ENCODE measurements at places on chromosomes 11 and 22.
A peak's percentile ranks its signal among the peaks of the same experiment; 100 is the strongest.

GRCh38 chr11:16367252-16367651 lies 10.9 kb upstream of the SOX6 start:
- no peak for DNase-seq

DNA sequence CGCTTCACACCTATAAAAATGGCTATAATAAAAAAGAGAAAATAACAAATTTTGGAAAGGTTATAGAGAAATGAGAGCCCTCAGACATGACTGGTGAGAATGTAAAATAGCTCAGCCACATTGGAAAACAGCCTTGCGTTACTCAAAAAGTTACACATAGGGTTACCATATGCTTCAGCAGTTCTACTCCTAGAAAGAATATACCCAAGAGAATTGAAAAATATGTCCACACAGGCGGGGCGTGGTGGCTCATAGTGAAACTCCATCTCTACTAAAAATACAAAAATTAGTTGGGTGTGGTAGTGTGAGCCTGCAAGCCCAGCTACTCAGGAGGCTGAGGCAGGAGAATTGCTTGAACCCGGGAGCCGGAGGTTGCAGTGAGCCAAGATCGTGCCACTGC lies 7.6 kb upstream of the JHY start:
- DNase-seq: no peak

DNA sequence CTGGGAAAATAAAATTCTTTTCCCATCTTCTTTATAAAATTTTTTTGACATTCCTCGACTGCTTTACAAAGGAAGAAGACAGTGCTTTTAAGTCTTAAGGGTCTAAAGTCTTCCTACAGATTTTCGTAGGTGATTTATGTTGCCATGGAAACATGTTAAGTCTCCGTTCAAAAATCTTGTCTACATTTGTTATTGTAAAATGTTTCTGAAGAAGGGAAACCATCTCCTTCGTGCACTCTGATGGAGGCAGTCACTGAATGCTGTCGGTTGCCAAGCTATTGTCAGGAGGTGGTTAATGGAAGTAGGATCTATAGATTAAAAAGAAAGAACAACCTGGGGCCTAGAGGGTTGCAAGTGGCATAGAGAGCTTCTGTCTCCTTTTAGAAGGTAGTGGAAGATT lies 52.6 kb downstream of the MAP6 start:
- DNase-seq: no peak

- DNase-seq: no peak
Measured at GRCh38 chr11:27481992-27482391, 9.4 kb upstream of the LGR4 start.

GRCh38 chr11:8768625-8769333 lies 86.2 kb downstream of the RPL27A start:
- DNase-seq: no peak

DNA sequence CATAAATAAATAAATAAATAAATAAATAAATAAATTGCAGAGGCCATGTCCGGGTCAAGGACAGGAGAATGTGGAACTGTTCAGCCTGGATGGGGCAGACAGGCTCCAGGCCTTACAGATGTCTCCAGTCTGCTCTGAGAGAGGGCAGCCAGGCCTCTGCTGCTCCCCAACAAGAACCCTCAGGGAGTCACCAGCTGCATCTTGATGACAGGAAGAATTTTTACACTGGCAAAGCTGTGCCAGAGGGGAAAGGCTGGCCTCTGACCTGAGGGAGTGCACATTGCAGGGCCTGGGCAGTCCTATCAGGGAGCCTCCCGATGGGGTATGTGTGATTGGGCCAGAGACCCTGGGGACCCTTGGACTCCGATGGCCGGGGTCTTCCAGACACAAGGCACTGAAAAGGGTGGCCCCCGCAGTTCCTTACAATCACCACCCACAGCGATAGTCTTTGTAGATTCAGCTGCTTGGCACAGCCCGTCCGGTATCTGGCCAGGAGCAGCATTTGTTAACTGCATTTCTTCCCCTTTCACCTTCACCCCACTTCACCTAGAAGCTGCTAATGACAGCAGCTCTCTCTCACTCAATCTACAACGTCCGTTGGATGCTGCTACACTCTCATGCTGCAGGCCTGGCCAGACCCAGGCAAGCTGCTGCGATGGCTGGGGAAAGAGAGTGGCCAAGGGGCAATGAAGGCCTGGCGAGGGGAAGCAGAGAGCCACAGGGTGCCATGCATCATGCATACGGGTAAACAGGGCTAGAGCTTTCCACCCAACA lies 8.1 kb downstream of the MOGAT2 start:
- DNase-seq: no peak

GRCh38 chr22:22978637-22979036 lies 91.0 kb downstream of the IGLL5 start:
- DNase-seq: no peak

GRCh38 chr22:40628354-40629042 lies 8.0 kb downstream of the MRTFA start:
- DNase-seq: no peak

DNA sequence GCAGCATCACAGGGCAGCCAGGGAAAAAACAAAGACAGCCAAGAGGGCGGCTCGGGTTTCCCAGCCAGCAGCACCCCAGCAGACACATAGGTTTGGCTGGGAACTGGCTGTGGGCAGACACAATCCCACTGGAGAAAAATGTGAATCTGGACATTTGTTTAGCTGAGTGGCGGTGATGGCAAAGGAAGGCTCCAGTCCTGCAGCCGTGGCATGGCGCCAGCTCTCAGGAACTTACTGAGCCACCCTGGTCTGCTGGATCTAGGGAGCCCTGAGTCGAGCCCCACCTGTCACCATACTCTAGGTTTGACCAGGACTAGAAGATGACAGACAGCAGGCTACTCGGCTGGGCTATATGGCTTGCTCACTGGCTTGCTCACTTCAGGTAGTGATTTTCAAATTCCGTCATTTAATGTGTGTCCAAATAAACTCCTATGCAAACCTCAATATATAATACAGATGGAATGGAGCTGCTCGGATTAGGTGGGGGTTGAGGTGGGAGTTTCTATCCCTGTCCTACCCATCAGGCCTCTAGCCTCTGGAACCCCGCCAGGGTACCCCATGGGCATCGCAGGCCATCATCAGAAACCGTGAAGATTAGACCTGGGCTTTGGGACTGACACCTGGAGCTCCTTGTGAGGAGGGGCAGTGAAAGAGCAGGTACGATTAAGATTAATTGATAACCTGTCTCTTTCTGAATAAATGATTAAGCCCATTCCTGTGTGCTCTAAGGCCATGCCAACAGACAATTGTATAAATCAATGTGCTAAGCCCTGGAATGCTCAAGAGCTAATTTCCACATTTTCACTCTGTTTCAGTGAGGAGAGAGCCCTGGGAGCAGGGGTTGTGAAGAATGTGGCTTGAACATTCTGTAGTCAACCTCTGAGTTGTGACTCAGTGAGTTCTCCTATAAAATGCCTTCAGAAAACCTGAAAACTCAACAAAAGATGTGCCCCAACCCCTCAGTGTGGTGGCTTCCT lies 42.5 kb downstream of the GALNT18 start:
- DNase-seq: no peak

- DNase-seq: no peak
Measured at GRCh38 chr11:73130181-73130580, 11.9 kb downstream of the FCHSD2 start.

- no peak for DNase-seq
Measured at GRCh38 chr11:40302669-40303068, 1156.8 kb downstream of the LRRC4C start.

DNA sequence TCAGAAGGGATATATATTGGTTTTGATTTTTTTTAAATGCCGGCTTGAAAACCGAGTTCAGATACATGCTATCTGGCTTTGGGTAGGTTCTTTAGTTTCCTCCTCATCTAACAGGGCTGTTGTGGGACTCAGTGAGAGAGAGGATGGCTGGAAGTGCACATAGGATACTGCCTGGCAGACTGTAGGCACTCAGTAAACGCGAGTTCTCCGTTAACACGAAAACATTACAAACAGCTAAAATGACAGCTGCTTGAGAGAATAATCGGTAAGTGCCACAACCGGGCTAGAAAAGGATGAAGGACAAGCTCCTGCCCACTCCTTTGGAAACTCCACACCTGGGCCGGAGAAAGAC lies 369 bp downstream of the XRRA1 start:
- DNase-seq: no peak

DNA sequence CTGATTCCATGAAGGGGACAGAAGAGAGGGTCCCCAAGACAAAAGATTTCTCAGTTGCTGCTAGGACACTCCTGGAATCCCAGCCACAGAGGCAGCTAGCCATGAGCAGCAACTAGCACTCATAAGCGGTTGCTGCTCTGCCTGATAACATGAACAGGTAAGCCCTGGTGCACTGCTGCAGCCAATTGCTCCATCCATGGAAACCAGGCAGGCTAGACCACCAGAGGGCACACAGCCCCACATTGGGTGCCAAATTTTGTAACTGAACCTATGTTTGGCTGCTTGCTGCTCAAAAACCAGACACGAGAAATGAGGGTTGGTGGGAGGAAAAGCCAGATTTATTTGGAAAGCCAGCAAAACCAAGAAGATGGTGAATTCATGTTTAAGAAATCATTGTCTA lies 21.9 kb upstream of the QSER1 start:
- DNase-seq: peak; percentile 35

- no peak for DNase-seq
Measured at GRCh38 chr22:50338860-50339462, 4.2 kb upstream of the PPP6R2 start.

GRCh38 chr11:12086271-12087074 lies 23.9 kb upstream of the MICAL2 start:
- DNase-seq: no peak

DNA sequence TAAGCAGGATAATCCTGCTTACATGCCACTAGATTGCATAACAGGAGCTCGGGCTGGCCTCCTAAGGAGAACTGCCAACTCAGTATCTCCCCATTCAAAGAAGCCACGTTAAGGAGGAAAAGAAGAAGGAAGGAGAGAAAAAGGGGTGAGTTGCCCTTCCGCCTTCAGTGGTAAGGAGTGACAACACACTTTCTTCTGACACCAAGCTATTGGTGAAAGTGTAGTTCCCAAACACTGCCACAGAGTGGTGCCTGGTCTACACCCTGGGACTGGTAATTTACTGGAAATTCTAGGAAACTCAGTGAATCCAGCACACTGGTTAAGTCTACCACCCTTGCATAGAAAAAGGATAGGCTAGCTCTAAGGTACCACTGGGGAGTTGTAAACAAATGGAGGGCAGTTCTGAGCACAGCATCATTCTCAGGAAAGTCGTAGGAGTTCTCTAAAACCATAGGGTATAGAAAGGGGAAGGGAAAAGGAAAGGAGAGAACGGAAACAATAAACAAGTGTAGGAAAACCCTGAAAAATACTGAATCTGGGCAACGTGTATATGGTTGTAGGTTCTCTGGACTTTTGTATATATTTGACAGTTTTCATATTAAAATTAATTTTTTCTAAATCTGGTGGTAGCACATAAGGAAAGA lies 58.2 kb downstream of the RRAS2 start:
- peak; percentile 63 for DNase-seq

GRCh38 chr11:12118949-12119348 lies 8.6 kb downstream of the MICAL2 start:
- no peak for DNase-seq

DNA sequence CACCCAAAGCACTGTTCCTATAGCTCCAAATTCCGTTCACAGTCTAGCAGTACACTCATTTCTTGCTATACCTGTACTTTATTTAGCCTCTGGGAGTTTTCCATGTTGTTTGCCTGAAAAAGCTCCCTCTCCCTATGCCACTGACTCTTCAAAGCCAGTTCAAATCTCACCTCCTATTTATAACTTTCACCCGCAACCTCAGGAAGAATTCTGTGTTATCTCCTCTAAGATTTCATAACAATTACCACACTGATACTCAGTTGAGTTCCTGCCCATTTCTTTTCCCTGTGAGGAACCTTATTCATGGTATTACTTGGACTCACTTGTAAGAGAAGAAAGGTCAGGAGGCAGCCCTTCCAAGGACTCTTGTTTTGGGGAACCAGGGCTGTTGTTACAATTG lies 25.2 kb downstream of the GDPD4 start:
- no peak for DNase-seq

- DNase-seq: no peak
Measured at GRCh38 chr11:76856571-76856970, 4.1 kb upstream of the ACER3 start.

DNA sequence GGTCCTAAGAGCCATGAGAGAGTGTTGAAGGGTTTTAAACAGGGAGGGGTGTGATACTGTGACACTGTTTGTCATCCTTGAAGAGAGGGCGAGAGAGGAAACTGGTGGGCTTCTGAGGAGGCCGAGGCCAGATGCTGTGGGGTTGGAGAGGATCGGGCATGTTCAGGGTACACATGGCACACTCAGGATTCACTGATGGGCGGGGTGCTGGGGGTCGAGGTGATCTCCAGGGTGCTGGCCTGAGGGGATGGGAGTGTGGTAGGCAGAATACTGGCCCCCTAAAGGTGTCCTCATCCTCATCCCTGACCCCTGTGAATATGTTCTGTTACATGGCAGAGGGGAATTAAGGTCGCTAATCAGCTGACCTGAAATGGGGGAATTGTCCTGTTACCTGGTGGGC lies 7.3 kb downstream of the TBC1D22A start:
- DNase-seq: no peak

- no peak for DNase-seq
Measured at GRCh38 chr11:23836981-23837380, 659.9 kb upstream of the LUZP2 start.

DNA sequence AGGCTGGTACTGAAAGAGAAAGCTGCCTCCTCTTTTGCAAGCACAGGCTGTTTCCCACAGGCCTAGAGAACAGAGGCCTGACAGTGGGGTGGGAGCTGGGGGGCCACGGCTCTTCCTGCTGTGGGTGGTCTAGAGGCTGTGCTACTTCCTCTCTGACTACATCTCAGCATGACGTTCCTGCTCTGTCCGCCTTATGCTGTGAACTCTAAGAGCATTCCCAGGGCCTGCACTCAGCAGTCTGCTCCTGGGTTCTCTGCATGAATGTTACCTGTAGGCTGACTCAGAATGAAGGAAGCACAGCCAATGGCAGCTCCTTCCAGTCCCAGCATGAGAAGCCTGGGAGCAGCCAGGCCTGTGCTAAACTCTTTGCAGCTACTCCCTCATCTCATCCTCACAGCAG lies 534.3 kb downstream of the NTM start:
- no peak for DNase-seq

GRCh38 chr11:18105802-18106574 lies at the start of gene SAAL1:
Gene SAAL1 (minus strand): TSS chr11:18106082. CDS start chr11:18106041, 41 bp downstream.
- peak; percentile 89 for DNase-seq

DNA sequence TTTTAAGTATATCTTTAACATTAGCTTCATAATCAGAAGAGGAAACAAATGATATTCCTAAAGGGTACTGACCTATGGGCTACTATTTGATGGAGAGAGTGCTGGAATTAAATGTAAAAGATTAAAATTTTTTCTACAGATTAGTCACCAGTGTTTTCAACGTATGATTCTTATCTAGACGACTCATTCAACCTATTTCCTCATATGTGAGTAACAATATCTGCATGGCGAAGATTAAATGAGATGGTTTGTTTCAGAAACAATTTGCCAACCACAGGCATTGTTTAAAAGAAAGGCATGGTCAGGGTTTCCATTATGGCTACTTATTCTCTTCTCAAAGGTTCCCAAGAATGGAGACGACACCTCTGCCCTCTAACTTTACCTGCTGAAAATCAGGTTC lies 20.4 kb downstream of the OR56B4 start:
- no peak for DNase-seq
